NCI-H510A (cell line): ENCODE measurements at places on chromosomes 7 and 10.
A peak's percentile ranks its signal among the peaks of the same experiment; 100 is the strongest.

DNA sequence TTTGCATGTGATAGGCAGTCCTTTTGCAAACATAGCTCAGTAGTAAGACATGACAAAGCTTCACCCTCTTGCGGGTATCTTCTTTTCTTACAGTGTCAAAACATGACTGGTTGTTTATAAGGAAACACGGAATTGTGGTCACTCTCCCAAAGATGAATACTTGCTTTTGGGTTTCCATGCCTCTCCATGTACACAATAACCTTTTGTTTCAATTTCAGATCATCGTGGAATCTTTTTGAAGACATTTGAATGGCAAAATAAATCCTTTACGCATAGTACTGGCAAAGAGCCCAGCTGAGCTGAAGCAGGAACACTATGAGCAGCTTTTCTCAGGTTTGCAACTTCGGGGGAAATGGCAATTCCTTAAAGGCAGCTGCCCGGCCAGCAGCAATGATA is 156.8 kb upstream of the FRMD4A start:
- DNase-seq, result no peak

- no peak for DNase-seq
These were observed 35.2 kb upstream of the KLF6 start for GRCh38 chr10:3820255-3820654.

GRCh38 chr7:131152766-131153165 is 174.9 kb upstream of the MKLN1 start:
- no peak for DNase-seq

GRCh38 chr10:37289833-37290464 is 164.6 kb downstream of the ANKRD30A start:
- DNase-seq, result no peak

- DNase-seq, result peak; percentile 54
These were observed 14.7 kb upstream of the CAMK2G start for GRCh38 chr10:73889014-73889413.

GRCh38 chr7:154843670-154844237 is 159.2 kb downstream of the PAXIP1 start:
- no peak for DNase-seq
